ENCODE measurements at places on chromosomes 13 and 19. TPM values are rescaled to one million over a fixed set of nuclear protein-coding genes. Genes with fewer than 3 reads are reported as not detected.

DNA sequence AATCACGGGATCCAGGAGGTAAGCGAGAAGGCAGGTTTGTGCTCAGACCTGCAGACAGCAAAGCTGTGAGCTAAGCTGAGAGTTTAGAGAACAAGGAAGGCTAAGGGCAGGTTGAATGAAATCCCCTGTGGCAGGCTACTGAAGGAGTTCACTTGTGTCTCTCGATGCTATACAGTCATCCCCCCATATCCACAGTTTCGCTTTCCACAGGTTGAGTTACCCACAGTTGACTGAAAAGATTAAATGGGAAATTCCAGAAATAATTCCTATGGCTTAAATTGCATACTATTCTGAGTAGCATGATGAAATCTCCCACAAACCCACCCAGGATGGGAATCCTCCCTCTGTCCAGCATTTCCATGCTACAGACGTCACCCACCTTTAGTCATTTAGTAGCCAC is 49.6 kb downstream of the ABCC4 start:
- no peak for DNase-seq

DNA sequence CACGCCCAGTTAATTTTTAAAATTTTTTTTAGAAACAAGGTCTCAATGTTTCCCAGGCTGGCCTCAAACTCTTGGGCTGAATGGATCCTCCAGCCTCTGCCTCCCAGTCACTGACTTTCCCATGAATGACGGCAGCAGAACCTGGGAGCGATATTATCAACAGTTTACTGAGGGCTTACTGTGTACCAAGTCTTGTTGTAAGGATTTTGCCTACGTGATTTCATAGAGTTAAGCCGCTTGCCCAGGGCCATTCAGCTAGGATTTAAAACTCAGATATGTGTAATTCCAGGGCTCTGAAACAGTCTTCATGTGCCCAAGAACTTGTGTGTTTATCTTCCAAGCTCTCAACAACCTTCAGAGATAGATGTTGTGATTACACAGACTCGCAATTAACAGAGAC is 6.0 kb upstream of the KXD1 start:
- DNase-seq, result no peak

- no peak for DNase-seq
These were observed 1317.0 kb downstream of the PCDH9 start for GRCh38 chr13:65913173-65913572.

DNA sequence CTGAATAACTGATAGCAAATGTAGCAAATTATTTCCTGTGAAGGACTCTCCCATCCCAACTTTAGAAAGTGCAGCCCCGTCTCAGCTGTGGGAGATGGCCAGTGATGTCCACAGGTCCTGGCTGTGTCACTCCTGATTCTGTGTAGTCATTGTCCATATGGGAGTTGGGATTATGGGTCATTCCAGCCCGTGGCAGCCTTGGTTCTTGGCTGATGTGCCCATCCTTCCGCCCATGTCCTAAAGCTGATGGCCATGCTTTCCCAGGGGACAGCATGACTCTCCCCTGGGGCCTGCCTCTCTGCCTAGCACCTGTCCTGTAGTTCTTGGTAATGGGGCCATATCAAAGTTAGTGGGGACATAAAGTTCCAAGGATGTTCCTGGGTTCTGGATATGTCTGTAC is 43.9 kb upstream of the C1QTNF9 start:
- no peak for DNase-seq

DNA sequence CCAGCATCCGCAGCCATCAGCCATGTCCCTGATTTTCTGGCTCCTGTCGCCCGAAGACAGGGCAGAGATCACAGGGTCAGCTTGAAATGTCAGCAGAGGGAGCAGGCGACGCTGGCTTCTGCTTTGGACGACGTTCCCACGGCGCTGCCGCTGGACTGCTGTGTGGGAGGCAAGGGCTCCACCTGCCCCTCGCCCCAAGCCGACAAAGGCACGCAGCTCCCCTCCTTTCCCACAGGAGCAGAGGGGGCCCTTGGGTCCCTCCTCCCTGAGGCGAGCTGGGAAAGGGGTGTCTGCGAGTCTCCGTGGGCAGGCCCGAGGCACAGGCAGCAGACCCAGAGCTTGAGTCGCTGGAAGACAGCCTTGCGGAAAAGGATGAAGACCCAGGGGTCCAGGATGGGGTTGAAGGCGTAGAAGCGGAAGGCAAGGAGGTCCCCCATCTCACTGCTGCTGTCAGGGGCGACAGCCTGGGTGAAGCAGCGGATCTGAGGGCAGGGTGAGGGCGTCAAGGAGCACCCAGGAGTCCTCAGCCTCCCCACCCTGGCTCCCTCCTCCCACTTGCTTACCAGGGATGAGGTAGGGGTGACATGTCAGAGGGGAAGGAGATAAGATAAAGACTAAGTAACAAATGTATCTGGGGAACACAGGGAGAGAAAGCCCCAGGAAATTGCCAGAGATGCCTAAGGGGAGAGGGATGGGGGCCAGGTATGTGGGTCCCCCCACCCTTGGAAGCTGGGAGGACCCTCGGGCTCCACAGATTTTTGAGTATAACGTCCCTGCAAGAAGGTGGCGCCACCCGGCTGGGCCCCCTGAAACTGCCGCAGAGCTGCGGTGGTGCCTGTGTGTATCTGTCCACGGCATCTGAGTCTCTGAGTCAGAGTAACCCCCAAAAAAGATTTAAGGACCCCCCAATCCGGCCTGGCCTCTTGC is 3.4 kb downstream of the PTGIR start:
- peak; percentile 6 for DNase-seq

DNA sequence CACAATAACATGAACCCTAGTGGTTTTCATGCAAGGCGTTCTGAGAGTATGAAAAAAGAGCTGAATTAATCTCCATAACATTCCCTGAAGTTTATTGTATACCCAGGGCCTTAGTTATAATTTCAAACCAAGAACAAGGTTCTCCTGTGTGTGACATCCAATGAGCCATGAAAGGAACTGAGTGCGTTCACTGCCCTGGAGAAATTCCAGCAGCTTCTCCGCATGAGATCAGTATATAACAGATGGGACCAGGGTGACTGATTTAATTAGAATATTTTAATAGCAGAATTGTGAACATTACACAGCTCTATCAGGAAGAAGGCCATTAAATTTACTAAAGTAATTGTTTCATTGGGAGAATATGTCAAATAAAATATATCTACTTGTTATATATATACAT is 1190.5 kb upstream of the SLC10A2 start:
- DNase-seq, result no peak

GRCh38 chr19:48510421-48511268 is 990 bp downstream of the LMTK3 start:
- peak; percentile 85 for DNase-seq

- no peak for DNase-seq
These were observed 5.3 kb downstream of the SBSN start for GRCh38 chr19:35522745-35523327.

- DNase-seq, result no peak
These were observed 121.6 kb upstream of the KL start for GRCh38 chr13:32894589-32895001.

- DNase-seq, result peak; percentile 79
These were observed 1.3 kb downstream of the GADD45B start for GRCh38 chr19:2477141-2477710.

DNA sequence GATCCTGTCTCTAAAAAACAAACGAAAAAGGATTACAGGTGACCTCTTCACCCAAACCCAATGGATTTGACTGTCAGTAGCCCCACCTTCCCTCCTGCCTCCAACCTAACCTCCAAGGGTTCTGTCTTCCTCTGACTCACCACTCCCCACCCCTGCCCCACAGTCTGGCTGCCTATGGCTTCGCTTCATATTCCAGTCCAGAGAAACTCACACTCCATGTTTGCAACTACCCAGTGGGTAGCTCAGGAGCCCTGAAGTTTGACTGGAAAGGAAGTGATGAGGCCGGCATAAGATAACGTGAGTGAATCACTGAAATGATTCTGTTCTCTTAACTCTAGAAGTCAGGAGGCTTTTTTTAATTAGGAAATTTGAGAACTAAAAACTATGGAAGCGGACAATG is 303.9 kb downstream of the FOXO1 start:
- DNase-seq, result no peak

GRCh38 chr13:64985075-64985474 is 2245.1 kb downstream of the PCDH9 start:
- no peak for DNase-seq

- no peak for DNase-seq
These were observed 31.4 kb downstream of the NAXD start for GRCh38 chr13:110646442-110647364.

DNA sequence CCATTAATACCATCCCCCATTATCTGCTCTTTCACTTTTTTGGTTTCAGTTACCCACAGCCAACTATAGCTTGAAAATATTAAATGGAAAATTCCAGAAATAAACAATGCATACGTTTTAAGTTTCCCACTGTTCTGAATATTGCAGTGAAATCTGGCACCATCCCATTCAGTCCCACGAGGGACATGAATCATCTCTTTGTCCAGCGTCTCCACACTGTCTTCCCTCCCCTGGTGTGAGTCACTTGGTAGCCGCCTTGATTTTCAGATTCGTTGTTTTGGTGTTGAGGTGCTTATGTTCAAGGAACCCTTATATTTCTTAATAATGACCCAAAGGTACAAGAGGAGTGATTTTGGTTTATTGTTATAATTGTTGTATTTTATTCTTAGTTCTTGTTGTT is 246.1 kb downstream of the DCT start:
- no peak for DNase-seq

GRCh38 chr13:97600458-97601075 is 166.6 kb downstream of the RAP2A start:
- no peak for DNase-seq

C5AR1 gene
- 2.3 TPM for polyA plus RNA-seq

SSC5D gene
- polyA plus RNA-seq, result 4.4 TPM

NPAS1 gene
- 0.91 TPM for polyA plus RNA-seq

KLK12 gene
- polyA plus RNA-seq, result not detected

SYMPK gene
- polyA plus RNA-seq, result 23.5 TPM

MADCAM1 gene
- polyA plus RNA-seq, result 0.27 TPM

SERPINE3 gene
- polyA plus RNA-seq, result not detected
